Heart left ventricle (tissue), 16 donors: ENCODE measurements at places on chromosomes 2 and 18. TPM values are rescaled to one million over a fixed set of nuclear protein-coding genes. Genes with fewer than 3 reads are reported as not detected.
A peak's percentile ranks its signal among the peaks of the same experiment; 100 is the strongest.

The LONRF2 gene
- total RNA-seq: 29.7 TPM

DNA sequence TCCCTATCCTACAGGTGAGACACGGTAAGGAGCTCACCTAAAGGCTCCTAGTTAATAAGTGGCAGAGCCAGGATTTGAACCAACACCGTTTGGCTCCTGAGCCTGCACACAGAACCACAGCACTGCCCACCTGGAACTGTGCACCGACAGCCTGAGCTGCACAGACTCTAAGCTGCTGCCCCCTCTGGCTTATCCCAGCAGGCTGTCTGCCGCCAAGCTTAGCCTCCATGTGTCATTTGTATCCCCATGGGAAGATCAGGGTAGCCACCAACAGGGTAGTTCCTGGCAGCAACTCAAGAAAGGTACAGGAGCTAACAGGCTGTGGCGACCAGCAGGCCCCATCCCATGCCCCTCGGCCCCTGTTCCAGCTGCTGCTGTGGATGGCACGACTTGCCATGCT lies 135.7 kb downstream of the LRRC30 start:
- H3K36me3 ChIP-seq: no peaks in the 10 kb centered on the region
- peaks cover 7% of the 10 kb centered on the region for H3K4me1 ChIP-seq
- peak overlapping the region; percentile 88 for H3K27ac ChIP-seq
- no peaks in the 10 kb centered on the region for H3K27me3 ChIP-seq

DNA sequence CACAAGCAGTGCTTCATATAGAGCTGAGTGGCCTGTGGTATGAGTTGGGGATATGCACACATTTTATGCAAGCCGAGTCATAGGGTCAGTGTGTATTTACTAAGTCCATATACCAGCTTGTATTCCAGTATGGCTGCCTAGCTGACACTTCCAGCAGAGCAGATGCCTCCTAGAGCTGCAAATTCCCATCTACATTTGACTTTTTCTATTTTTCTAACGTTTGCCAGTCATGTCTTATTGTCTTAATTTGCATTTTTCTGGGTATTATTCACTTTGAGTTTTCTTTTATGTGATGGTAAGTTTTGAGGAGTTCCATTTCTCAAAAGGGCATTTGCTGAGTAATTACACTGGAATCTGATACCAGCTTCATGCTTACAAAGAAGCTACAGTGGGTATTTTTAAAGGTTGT lies 334.5 kb upstream of the CDH2 start:
- H3K36me3 ChIP-seq: no peaks in the 10 kb centered on the region

- no peaks in the 10 kb centered on the region for H3K27me3 ChIP-seq
- no peaks in the 10 kb centered on the region for H3K4me1 ChIP-seq
Measured at GRCh38 chr2:179954026-179954425, 53.1 kb downstream of the CWC22 start.

DNA sequence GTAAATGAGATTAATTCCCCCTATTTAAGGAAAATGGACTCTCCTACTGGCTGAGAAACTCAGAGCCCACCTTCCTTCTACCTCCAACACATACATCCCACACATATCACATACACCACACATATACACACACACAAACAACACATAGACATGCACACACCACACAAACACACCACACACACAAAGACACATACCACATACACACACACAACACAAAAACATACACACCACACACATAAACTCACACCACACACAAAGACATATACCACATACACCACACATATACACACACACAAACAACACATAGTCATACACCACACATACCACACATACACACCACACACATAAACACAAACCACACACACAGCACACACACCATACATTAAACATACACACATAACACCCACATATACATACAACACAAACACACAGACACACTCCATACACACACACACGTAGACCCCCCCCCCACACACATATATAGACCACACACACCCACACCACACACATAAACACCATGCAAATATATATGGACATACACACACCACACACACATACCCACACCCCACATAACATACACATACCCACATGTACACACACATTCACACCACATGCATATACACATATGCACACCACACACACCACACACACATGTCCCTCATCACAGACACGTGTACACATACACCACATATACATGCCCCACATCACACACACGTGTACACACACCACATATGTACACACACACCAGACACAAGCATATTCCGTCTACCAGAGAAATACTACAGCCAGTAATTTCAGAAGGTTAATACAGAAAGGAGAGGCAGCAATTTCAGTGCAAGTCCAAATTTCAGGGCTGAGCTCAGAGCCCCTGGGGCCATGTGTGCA lies 204.3 kb downstream of the SNTG2 start:
- peaks cover 6% of the 10 kb centered on the region for H3K4me1 ChIP-seq
- H3K4me3 ChIP-seq: no peak overlapping the region
- no peaks in the 10 kb centered on the region for H3K36me3 ChIP-seq
- H3K27me3 ChIP-seq: no peaks in the 10 kb centered on the region
- no peak for DNase-seq

- H3K4me1 ChIP-seq: peaks cover 19% of the 10 kb centered on the region
- no peak overlapping the region for H3K27ac ChIP-seq
- no peak overlapping the region for H3K4me3 ChIP-seq
- no peak for DNase-seq
- no peaks in the 10 kb centered on the region for H3K27me3 ChIP-seq
- H3K36me3 ChIP-seq: peaks cover 12% of the 10 kb centered on the region
Measured at GRCh38 chr2:207896525-207897285, 127.0 kb upstream of the FZD5 start.

- H3K4me3 ChIP-seq: no peak overlapping the region
- no peaks in the 10 kb centered on the region for H3K4me1 ChIP-seq
- DNase-seq: no peak
- H3K36me3 ChIP-seq: peaks cover 90% of the 10 kb centered on the region
Measured at GRCh38 chr2:237341872-237342271, 72.1 kb downstream of the COL6A3 start.

DNA sequence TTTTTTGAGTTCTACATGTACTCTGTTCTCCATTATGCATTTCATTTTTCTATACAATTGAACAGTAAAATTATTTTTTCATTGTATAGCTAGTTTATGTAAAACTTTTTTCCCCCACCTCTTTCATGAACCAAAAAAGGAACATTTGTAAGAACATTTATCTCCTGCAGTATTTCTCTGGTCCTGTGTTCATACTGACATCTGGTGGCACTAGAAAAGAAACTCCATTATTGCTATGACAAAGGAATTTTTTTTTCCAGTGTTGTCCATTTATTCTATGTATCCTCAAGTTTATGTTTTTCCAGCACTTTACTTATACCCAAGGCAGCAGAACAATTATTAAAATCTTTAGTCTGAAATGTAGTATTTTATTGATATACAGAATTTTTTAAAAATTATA lies 27.4 kb upstream of the CHAC2 start:
- H3K4me1 ChIP-seq: no peaks in the 10 kb centered on the region
- no peaks in the 10 kb centered on the region for H3K27me3 ChIP-seq
- no peak overlapping the region for H3K27ac ChIP-seq

- no peak overlapping the region for H3K4me3 ChIP-seq
- no peak overlapping the region for H3K27ac ChIP-seq
- DNase-seq: no peak
Measured at GRCh38 chr18:59950215-59950944, 50.6 kb downstream of the PMAIP1 start.

The WDR43 gene
- 16.0 TPM for total RNA-seq

GRCh38 chr2:32937602-32938448 lies 8.9 kb upstream of the LTBP1 start:
- no peak overlapping the region for H3K4me3 ChIP-seq
- DNase-seq: no peak
- no peaks in the 10 kb centered on the region for H3K36me3 ChIP-seq
- H3K27me3 ChIP-seq: no peaks in the 10 kb centered on the region
- peaks cover 7% of the 10 kb centered on the region for H3K4me1 ChIP-seq

The ALPG gene
- not detected for total RNA-seq

DNA sequence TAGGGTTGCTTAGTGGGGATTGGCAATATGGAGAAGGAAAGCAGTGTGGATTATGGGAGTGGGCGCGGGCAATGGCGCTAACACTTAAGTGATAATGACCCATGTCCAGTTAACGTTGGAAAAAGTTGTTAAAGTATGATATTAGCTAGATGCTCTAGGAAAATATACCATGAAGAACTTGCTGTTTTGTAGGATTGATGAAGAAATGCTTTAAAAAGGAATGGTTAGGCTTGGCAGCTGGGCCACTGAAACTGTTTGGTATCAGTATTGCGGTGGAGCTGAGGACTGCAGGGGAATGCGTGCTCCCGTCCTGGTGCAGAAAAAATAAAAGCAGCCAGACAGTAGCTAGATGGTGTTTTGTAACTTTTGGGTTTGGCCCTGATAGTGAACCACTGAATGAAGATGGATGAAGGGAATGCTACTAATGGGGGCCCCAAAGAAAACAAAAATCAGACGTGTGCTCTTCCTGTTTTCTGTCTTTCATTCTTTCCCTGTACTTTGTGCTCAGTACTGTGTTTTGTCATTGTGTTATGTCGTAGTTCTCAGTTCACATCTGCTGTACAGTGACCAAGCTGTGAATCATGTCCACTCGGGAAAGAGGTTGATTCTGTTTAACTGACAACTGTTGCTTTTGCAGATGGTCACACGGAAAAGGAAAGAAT lies 999 bp downstream of the INSIG2 start:
- peaks cover 5% of the 10 kb centered on the region for H3K4me1 ChIP-seq
- H3K27me3 ChIP-seq: no peaks in the 10 kb centered on the region
- H3K4me3 ChIP-seq: peak overlapping the region; percentile 89
- H3K27ac ChIP-seq: peak overlapping the region; percentile 73
- DNase-seq: no peak

GRCh38 chr18:58496231-58496630 lies 132.7 kb downstream of the ALPK2 start:
- peaks cover 14% of the 10 kb centered on the region for H3K36me3 ChIP-seq
- no peak overlapping the region for H3K27ac ChIP-seq
- no peak for DNase-seq
- no peak overlapping the region for H3K4me3 ChIP-seq
- H3K4me1 ChIP-seq: peaks cover 21% of the 10 kb centered on the region
- no peaks in the 10 kb centered on the region for H3K27me3 ChIP-seq

DNA sequence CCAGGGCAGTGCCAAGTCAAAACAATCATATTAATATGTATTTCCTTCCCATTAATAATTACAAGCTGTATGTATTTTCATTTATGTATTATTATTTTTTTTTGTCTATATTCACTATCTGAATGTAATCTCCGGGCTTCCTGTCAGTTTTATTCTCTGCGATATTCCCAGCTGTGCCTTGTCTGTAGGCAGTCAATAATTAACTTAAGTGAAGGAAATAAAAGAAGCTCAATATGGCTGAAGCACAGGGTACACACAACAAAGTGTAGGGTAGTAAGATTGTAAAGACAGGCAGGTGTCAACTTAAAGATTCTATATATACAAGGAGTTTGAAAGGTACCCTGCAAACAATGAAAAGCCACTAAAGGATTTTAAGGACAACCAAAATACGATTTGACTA lies 122.9 kb downstream of the ROCK1 start:
- H3K4me1 ChIP-seq: no peaks in the 10 kb centered on the region
- no peaks in the 10 kb centered on the region for H3K27me3 ChIP-seq
- no peak for DNase-seq

The KIAA2012 gene
- total RNA-seq: 0.08 TPM

GRCh38 chr2:15842758-15843666 lies 97.3 kb upstream of the MYCN start:
- no peak overlapping the region for H3K4me3 ChIP-seq
- no peaks in the 10 kb centered on the region for H3K4me1 ChIP-seq
- no peak for DNase-seq
- H3K36me3 ChIP-seq: no peaks in the 10 kb centered on the region

- DNase-seq: no peak
- H3K27me3 ChIP-seq: no peaks in the 10 kb centered on the region
- no peaks in the 10 kb centered on the region for H3K36me3 ChIP-seq
Measured at GRCh38 chr2:237287872-237288271, 126.1 kb downstream of the COL6A3 start.

The VWC2L gene
- not detected for total RNA-seq

The ATP5F1A gene
- 1,758 TPM for total RNA-seq

The CHRND gene
- not detected for total RNA-seq

- H3K27ac ChIP-seq: peak overlapping the region; percentile 81
- H3K27me3 ChIP-seq: no peaks in the 10 kb centered on the region
- peaks cover 21% of the 10 kb centered on the region for H3K4me1 ChIP-seq
- peak overlapping the region; percentile 51 for H3K4me3 ChIP-seq
- peak; percentile 79 for DNase-seq
Measured at GRCh38 chr2:190627448-190628412, 21.2 kb upstream of the NAB1 start.

The SLC20A1 gene
- total RNA-seq: 12.0 TPM

The LHCGR gene
- total RNA-seq: 1.4 TPM

GRCh38 chr2:120815292-120815691 lies 79.6 kb downstream of the GLI2 start:
- no peaks in the 10 kb centered on the region for H3K4me1 ChIP-seq
- H3K4me3 ChIP-seq: no peak overlapping the region
- no peak overlapping the region for H3K27ac ChIP-seq
- no peaks in the 10 kb centered on the region for H3K27me3 ChIP-seq

The EHBP1 gene
- 19.0 TPM for total RNA-seq

GRCh38 chr2:217956586-217957457 lies 46.0 kb downstream of the TNS1 start:
- H3K36me3 ChIP-seq: no peaks in the 10 kb centered on the region
- peak; percentile 63 for DNase-seq
- peak overlapping the region; percentile 83 for H3K27ac ChIP-seq
- H3K4me1 ChIP-seq: peaks cover 45% of the 10 kb centered on the region

- no peaks in the 10 kb centered on the region for H3K27me3 ChIP-seq
- peaks cover 12% of the 10 kb centered on the region for H3K36me3 ChIP-seq
- no peak overlapping the region for H3K4me3 ChIP-seq
- DNase-seq: no peak
- H3K27ac ChIP-seq: no peak overlapping the region
Measured at GRCh38 chr2:206154197-206154596, 5.0 kb downstream of the NDUFS1 start.

The OSR1 gene
- 4.6 TPM for total RNA-seq

- H3K36me3 ChIP-seq: no peaks in the 10 kb centered on the region
- no peak overlapping the region for H3K27ac ChIP-seq
- no peaks in the 10 kb centered on the region for H3K4me1 ChIP-seq
- no peak overlapping the region for H3K4me3 ChIP-seq
- no peaks in the 10 kb centered on the region for H3K27me3 ChIP-seq
Measured at GRCh38 chr2:162232027-162232426, 11.2 kb downstream of the FAP start.

The BMP10 gene
- total RNA-seq: not detected

The UGT1A4 gene
- not detected for total RNA-seq

The SERPINB10 gene
- not detected for total RNA-seq

The HOXD13 gene
- not detected for total RNA-seq
